ENCODE measurements at places on chromosomes 16 and 17. TPM values are rescaled to one million over a fixed set of nuclear protein-coding genes. Genes with fewer than 3 reads are reported as not detected.

Gene RPH3AL
- 30.1 TPM for polyA plus RNA-seq

Gene PHKG2
- 15.2 TPM for polyA plus RNA-seq

Gene RCVRN
- polyA plus RNA-seq: 0.56 TPM

Gene MYO15B
- polyA plus RNA-seq: 70.4 TPM

Gene MT1A
- 259 TPM for polyA plus RNA-seq

Gene CAPNS2
- 0.19 TPM for polyA plus RNA-seq

Gene SLC16A11
- polyA plus RNA-seq: 2.5 TPM

Gene PMFBP1
- polyA plus RNA-seq: 0.56 TPM

Gene RASD1
- polyA plus RNA-seq: 36.7 TPM

Gene OTOP2
- not detected for polyA plus RNA-seq

Gene MYH1
- polyA plus RNA-seq: not detected

Gene MYH8
- not detected for polyA plus RNA-seq

Gene VMO1
- 4.7 TPM for polyA plus RNA-seq

Gene CCL22
- 0.03 TPM for polyA plus RNA-seq

Gene C17orf113
- polyA plus RNA-seq: 0.22 TPM

Gene CPHXL2
- not detected for polyA plus RNA-seq

Gene KCNAB3
- 1.9 TPM for polyA plus RNA-seq

Gene SLC47A2
- not detected for polyA plus RNA-seq

Gene GHDC
- 20.3 TPM for polyA plus RNA-seq

Gene WNT9B
- not detected for polyA plus RNA-seq

Gene C17orf107
- 2.9 TPM for polyA plus RNA-seq

Gene NRN1L
- polyA plus RNA-seq: 1.3 TPM

Gene TUBD1
- polyA plus RNA-seq: 4.1 TPM

Gene MON1B
- polyA plus RNA-seq: 12.5 TPM

Gene SYCE1L
- polyA plus RNA-seq: 6.9 TPM

Gene GRB7
- 0.34 TPM for polyA plus RNA-seq

Gene GAST
- polyA plus RNA-seq: not detected

Gene CRYM
- 0.06 TPM for polyA plus RNA-seq

Gene CCDC102A
- 11.5 TPM for polyA plus RNA-seq

Gene TMIGD1
- not detected for polyA plus RNA-seq

Gene KDM6B
- polyA plus RNA-seq: 4.6 TPM

Gene CCL17
- not detected for polyA plus RNA-seq

Gene GLP2R
- polyA plus RNA-seq: 57.7 TPM

Gene PRAC2
- polyA plus RNA-seq: not detected

Gene ZNF747
- 6.1 TPM for polyA plus RNA-seq

Gene BTBD17
- 0.06 TPM for polyA plus RNA-seq

Gene TBC1D28
- not detected for polyA plus RNA-seq

Gene IKZF3
- 0.29 TPM for polyA plus RNA-seq

Gene ABCC11
- polyA plus RNA-seq: 0.15 TPM

Gene AOC3
- 515 TPM for polyA plus RNA-seq

Gene EME1
- 0.22 TPM for polyA plus RNA-seq

Gene MAPK7
- polyA plus RNA-seq: 4.7 TPM
